ENCODE measurements at places on chromosomes 2 and 18.

DNA sequence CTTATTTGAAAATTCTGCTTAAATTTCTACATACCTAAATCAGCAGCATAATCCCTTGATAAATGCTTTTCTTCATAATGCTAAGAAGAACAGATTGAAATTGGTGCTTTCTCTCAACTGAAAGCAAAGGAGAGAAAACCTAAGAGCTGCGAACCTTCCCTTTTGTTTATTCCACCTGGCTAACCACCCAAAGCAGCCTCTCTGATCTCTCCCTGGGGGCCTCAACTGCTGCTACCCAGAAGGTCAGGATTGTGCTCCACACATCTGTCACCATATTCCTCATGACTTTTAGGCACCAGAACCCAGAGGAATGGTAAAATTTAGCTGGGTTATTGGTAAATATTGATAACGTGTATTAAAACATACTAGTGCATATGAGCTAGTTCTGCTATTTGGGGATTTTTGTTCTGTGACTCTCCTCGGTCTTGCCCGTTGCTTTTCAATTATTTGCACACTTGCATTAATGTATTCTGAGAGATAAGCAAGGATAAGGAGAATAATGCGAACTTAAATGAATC, 334.1 kb downstream of the RIT2 start:
- no peak for DNase-seq

GRCh38 chr18:35478520-35479435, 19.0 kb downstream of the INO80C start:
- DNase-seq, result peak; percentile 97

- no peak for DNase-seq
Measured at GRCh38 chr2:168541858-168542257, 85.8 kb downstream of the CERS6 start.

- DNase-seq, result no peak
Measured at GRCh38 chr18:25229081-25229480, 122.9 kb downstream of the ZNF521 start.

GRCh38 chr2:3706892-3707291, 3.5 kb downstream of the DCDC2C start:
- no peak for DNase-seq

DNA sequence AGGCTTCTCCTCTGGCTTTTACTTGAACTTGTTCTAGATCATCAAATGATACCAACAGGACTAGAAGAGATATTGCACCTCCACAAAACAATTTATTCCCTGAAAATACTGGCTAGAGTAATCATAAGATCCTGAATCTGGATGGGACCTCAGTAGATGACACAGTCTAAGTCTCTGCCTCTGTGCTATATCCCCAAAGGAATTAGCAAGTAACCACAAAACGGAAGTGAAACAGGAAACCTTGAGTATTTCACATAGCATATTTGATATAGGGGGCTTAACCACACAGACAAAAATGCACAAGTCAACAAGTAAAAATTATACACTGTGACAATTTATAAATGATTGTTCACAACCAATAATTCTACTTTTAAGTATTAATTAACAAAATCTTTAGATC, 456.9 kb upstream of the TNP1 start:
- DNase-seq, result no peak

DNA sequence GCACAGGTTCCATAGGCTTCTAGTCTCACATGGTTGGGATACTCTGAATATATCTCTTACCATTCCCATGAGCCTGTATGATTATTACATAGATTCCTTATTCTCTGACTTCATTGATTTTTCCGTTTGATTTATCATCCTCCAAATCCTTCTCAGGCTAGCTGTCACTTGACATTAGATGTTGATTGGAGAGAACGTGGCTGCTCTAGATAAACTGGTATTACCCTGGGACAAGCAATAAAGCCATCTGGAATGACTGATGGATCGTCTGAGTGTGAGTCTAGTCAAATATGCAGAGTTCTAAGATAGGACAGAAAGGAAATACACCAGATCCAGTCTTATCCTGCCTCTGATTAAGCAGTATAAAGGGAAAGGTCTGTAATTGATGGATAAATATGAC, 325.6 kb upstream of the EPHA4 start:
- no peak for DNase-seq

DNA sequence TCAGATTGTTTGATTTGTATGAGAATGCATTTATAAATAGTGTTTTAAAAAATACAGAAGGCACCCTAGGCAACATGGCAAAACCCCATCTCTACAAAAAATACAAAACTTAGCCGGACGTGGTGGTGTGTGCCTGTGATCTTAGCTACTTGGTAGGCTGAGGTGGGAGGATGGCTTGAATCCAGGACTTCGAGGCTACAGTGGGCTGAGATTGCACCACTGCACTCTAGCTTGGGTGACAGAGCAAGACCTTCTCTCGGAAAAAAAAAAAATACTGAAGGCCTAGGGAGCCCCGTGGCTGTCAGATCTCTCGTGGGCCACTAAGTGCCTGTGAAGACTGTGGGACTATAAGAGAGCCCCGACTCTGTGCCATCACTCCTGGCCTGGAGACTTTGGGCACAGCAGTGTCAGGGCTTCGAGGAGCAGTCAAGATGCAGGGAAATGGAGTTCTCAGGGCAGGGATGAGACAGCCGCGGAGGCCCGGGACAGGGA, 40.5 kb downstream of the MYO7B start:
- no peak for DNase-seq

GRCh38 chr2:3256157-3256556, 121.5 kb downstream of the EIPR1 start:
- DNase-seq, result no peak

- DNase-seq, result no peak
Measured at GRCh38 chr2:21310493-21310892, 186.7 kb downstream of the TDRD15 start.

GRCh38 chr2:149735237-149735958, 147.8 kb upstream of the MMADHC start:
- DNase-seq, result no peak

DNA sequence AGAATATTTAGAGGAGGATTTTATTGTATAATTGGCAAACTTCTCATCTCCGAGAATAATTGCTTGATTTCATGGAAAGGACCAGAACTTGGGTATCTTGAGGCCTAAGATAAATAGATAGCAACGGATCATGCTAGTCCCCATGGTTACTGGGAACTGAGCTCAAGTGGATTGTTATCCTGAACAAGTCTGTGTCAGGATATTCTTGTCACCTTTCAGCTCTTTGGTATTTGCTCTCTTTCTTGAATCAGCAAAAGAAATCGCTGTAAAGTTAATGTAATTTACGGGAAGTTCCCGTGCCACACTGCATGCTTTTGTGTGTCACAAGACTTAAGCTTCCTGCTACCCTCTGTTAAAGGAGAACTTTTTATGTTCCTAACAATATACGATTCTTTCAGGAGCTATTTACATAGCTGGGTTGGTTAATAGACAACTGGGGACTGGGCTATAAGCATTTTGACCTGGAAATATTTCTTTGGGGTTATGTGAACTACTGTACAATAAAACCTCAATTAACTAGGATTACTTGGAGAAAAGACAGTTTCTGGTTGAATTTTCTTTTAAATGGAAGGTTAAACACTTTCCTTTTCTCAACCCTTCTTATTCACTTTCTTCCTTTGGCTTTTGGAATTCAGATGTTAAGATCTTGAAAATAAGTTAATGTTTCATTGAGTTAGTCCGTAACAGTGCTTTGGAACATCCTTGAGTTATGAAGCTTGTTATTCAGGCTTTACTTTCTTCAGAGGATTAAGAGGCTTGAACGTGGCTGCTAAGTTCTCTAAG, 151.2 kb downstream of the FMNL2 start:
- peak; percentile 88 for DNase-seq

- DNase-seq, result no peak
Measured at GRCh38 chr2:118853651-118854291, 6.3 kb upstream of the EN1 start.

- no peak for DNase-seq
Measured at GRCh38 chr2:241892299-241893137, 23.0 kb downstream of the RTP5 start.

GRCh38 chr2:240277073-240277806, 136.8 kb upstream of the OTOS start:
- peak; percentile 30 for DNase-seq

DNA sequence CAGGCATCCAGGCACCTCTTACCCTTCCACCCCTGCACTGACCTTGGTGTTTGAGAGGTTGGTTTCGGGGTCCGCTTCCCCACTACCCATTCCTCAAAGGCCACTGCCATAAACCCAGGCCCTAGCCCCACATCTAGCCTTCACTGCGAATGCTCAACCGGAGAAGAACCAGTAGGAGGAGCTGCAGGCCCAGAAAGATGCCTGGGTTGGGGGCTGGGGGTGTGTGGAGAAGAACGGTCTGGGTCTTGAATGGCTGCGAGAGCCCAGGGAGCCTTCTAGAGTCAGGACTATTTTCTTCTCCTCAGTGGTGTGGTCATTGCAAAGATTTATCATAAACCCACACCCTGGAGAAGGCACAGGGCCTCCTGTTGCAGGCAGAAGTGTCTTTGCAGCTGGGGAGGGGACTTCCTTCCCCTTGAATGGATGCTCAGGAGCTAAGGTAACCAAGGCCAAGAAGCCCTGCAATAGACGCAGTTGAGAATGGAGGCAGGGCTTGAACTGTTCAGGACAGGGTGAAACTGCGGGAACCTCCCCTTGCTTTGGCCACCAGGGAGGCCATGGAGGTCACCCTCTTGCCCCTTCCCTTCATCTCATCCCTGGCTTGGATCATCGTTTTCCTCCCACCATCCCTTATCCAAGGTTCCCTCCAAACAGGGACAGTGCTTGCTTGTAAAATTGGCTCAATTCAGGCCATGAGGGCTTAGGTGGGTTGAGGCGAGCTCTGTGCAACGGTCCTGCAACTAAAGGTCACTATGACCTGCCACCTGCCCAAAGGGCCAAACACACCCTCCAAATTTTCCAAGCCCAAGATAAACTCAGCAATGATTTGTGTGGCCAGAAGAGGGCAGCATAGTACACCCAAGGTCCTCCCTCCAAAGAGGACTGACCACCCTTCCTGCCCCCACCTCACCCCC, 20.9 kb downstream of the THNSL2 start:
- peak; percentile 38 for DNase-seq

DNA sequence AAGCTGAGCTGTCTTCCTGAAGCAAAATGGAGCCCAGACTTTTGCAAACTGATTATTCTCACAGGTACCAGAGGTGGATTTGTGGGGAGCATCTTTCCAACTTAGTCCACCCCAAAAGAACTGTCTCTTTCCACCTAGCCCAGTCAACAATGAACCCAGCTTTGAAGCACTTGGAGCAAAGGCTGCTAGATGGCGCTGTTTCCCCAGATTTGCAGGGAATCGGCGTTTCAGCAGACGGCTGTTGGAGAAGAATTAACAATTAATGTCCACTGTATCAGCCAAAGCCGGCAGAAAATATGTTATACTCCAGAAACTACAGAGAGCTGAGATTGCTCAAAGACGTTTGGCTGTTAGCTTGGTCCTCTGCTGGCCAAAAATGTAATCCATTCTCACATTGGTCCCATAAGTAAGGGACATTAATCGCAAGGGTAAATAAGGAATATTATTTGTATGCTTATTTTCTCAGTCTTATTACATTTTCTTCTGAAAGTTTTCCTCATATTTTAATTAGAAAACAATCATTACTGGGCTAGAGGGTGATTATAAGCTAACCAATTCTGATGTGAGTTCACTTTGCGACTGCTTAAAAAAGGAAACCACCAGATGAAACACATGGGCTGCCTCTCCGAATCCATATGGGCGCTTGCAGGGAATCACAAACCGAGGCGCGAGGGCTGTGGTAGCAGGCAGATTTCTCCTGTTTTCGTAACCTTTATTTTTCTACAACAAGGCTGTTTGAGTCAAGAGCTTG, 423.8 kb upstream of the MEX3C start:
- peak; percentile 59 for DNase-seq

- peak; percentile 6 for DNase-seq
Measured at GRCh38 chr2:187232749-187233148, 215.3 kb downstream of the CALCRL start.
